SJSA1 (cell line): ENCODE measurements at places on chromosomes 6 and 20. TPM values are rescaled to one million over a fixed set of nuclear protein-coding genes. Genes with fewer than 3 reads are reported as not detected.

Gene SPAG4
- 0.87 TPM in 1 of 2 replicates, not detected in the other for total RNA-seq

Gene HNF4A
- total RNA-seq = not detected in 2 replicates

- DNase-seq = no peak
Measured at GRCh38 chr6:42429836-42430235, 21.9 kb downstream of the TRERF1 start.

DNA sequence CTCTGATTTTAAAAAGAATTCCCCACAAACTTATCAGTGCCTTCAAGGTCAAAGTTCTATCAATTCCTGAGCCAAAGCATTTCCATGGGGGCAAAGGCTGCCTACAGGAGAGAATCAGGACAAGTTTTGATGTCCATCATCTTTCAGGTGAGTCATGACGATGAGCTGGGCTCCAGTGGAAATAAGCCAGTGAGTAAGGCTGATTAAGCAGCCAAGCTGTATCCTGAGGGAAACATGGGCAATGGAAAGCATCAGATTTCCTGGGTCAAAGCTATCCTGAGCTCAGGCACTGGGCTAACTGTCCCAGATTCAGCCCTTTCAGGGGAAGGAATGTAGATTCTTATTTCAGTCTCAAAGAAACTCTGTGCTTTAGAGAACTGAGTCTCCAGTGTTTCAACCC is 377.4 kb downstream of the CD109 start:
- no peak for DNase-seq

GRCh38 chr20:2421247-2421646 is 40.5 kb downstream of the TGM6 start:
- DNase-seq = no peak

Gene C20orf204
- total RNA-seq = 0.24 and 0.94 TPM in 2 replicates

GRCh38 chr6:150738092-150738629 is 127.3 kb upstream of the MTHFD1L start:
- no peak for DNase-seq

GRCh38 chr6:116314218-116314617 is 34.5 kb upstream of the TSPYL1 start:
- DNase-seq = no peak

Gene SIRPG
- not detected in 2 replicates for total RNA-seq

Gene COL21A1
- total RNA-seq = 5.0 and 12.6 TPM in 2 replicates

DNA sequence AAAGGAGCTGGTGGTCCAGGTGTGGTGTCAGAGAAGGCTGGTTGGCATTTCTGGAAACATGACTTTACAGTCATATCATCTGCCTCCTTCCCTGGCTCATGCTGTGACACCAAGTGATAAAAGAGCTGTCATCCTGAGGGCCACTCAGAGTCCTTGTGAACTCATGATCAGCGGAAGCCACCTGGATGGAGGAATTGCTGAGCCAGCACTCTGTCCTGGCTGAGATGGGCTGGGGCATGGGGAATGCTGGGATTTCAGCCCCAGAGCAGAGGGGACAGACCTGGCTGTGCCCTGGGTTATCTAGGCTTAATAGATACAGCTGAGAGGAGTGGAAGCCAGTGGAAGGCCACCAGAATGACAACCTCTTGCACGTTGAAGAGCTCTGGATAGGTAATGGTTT is 214.3 kb downstream of the DHX35 start:
- DNase-seq = no peak

- no peak for DNase-seq
Measured at GRCh38 chr6:31354158-31354863, 2.7 kb downstream of the HLA-B start.

Gene BTN1A1
- total RNA-seq = not detected in 2 replicates

Gene CAP2
- 23.7 and 34.0 TPM in 2 replicates for total RNA-seq

Gene SAMHD1
- total RNA-seq = 8.2 and 13.8 TPM in 2 replicates
